ENCODE measurements at places on chromosomes 7 and 10.

DNA sequence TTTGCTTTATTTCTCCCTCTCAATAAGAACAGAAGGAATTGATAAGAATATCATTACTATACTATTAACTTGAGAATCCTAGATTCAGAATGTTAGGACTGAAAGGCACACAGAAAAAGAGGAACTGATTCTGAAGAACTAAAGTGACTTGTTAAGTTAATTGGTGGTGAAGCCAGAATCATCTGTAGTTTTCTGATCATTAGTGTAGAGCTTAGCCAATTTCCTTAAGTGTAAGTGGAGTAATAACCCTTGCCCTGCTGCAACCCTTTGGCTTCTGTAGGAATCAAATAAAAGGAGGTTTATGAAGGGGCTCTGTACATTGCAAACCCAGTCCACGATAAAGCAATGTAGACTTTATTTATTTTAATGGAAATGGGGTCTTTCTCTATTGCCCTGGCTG lies 1186.0 kb downstream of the SORCS3 start:
- no peak for DNase-seq

- no peak for DNase-seq
Measured at GRCh38 chr7:132430861-132431822, 145.1 kb downstream of the PLXNA4 start.

- DNase-seq = no peak
Measured at GRCh38 chr7:128200376-128200775, 40.7 kb upstream of the LEP start.

GRCh38 chr10:119343011-119343601 lies 135.7 kb downstream of the GRK5 start:
- DNase-seq = no peak

GRCh38 chr7:133784486-133785001 lies 342.6 kb upstream of the LRGUK start:
- no peak for DNase-seq

DNA sequence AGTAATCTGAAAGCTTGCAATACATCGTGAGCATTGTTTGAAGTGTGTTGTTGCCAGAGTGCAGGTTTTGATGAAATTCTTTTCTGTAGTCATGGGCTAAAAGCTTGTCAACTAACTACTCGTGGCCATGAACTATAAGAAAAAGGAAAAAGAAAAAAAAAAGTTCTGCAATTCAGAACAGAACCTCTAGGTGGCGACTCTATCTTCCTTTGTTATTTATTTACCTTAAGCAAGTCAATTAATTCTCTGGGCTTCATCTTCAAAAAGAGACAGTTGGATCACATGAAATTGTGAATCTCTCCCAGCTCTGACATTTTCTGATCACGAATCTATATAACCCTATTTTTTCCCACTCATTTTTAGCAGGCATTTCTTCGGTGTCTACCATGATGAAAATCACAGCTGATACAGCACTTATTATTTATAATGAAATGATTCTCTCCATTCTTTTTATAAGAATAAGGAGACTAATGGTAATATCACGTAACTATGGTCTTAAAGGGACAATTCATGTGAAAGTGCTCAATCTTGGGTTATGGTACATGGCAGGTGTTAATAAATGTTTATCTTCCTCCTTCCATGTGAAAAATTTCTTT lies 18.8 kb downstream of the TMEM196 start:
- DNase-seq = no peak

- no peak for DNase-seq
Measured at GRCh38 chr7:2494191-2495130, 18.3 kb upstream of the GRIFIN start.

DNA sequence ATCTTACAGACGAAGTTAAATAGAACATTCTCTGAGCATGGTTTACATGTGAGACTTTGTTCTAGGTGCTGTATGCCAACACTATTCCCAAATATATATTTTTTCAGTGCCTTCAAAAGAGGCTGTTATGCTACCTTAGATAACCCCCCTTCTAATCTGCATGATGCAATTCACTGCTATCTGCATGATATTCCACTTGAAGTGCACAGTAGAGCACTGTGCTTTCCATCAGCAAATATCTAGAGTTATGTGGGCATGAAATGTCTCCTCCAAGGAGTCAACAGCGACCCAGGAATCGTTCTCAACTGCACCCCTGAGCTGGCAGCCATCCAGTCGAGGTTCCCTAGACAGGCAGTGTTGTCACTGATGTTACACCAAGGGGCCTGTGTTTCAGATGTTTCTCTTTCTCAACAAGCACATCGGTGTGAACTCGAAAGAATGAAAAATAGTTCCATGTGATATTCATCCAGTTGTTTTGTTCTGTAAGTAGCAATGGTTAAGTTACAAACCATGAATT lies 88.3 kb downstream of the PDE1C start:
- no peak for DNase-seq

DNA sequence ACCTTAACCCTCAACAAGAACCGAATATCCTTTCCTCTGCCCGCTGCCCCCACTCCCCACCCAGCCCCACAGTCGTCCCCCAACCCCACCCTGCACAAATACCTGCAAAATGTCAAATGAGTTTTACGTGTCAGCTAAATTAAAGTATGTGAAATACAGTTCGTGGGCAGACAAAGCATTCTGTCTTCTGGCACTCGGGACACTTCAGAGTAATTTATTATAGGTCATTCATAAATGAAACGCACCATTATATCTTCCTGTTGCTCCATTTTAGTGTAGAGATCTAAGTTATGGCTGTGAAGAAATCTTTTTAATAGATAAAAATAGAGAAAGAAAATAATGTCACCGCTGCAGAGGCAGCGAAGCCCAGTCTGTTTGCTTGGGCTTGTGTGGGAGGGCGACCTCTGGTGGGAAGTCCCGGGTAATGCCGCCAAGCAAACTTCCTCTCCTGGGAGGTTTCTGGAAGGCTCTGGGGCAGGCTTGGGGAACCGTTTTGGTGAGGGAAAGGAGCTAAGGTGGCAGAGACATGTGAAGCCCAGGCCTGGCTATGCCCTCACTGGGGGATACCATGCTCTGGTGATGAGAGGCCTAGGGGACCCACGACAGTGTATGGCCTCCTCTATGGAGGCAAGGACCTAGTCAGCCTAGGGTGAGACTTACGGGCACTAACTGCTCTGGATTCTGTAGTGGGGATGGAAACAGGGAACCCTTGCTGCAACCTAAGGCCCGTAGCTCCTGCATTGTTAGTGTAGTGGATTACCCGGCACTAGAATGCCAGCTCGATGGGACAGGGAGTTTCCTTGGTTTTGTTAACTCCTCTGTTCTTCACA lies 604.9 kb downstream of the LRMDA start:
- DNase-seq = peak; percentile 62

- no peak for DNase-seq
Measured at GRCh38 chr7:121510302-121510701, 114.2 kb upstream of the FAM3C start.

DNA sequence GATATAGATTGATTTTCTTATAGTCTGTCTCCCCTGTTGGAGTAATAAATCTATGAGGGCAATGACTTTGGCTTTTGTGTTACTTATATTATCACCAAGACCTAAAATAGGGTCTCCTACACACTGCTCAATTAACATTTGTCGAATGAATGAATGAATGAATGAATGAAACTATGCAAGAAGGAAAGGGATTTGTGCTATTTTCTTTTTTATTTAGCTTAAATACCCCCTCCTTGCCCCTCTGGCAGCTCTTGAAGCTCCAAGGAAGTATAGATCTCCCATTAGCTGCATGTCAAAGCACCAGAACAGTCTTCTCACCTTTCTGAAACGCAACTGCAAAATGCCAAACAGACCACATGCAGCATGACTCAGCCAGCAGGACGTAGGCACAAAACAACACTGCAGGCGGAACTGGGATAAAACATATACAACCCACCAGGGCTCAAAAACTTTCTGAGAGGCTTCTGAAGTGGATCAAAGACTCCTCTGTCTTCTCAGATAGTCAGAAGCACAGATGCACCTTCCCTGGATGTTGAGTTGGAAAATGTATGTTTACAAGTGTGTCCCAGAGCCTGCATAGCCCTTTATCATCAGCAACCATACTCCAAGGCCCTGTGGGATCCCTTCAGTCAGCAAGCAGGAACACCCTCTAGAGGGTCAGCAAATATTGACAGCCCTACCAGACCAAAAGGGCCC lies 187.8 kb downstream of the NPSR1 start:
- no peak for DNase-seq

GRCh38 chr7:15330943-15331342 lies 230.9 kb downstream of the AGMO start:
- no peak for DNase-seq

DNA sequence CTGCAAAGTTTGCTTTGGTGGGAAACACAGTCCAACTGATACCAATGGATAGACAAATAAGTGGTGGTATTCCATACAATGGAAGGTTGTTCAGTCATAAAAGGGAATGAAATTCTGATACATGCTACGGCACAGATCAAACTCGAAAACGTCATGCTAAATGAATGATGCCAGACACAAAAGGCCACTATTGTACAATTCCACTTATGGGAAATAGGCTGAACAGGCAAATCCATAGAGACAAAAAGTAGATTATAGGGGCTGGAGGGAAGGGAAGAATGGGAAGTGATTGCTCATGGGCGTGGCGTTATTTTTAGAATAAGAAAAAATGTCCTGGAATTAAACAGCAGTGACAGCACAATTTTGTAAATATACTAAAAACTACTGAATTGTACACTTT lies 66.0 kb upstream of the FOXK1 start:
- no peak for DNase-seq

GRCh38 chr7:157930926-157931466 lies 594.2 kb downstream of the DNAJB6 start:
- DNase-seq = no peak

GRCh38 chr10:49429458-49429857 lies 33.6 kb upstream of the DRGX start:
- no peak for DNase-seq

- DNase-seq = peak; percentile 75
Measured at GRCh38 chr7:149090397-149091195, at the start of gene ZNF786. Gene ZNF786, minus strand, starts transcription at chr7:149090718. Its CDS starts 78 bp downstream, at chr7:149090640.

GRCh38 chr10:99207340-99207739 lies 28.3 kb downstream of the HPSE2 start:
- DNase-seq = no peak

DNA sequence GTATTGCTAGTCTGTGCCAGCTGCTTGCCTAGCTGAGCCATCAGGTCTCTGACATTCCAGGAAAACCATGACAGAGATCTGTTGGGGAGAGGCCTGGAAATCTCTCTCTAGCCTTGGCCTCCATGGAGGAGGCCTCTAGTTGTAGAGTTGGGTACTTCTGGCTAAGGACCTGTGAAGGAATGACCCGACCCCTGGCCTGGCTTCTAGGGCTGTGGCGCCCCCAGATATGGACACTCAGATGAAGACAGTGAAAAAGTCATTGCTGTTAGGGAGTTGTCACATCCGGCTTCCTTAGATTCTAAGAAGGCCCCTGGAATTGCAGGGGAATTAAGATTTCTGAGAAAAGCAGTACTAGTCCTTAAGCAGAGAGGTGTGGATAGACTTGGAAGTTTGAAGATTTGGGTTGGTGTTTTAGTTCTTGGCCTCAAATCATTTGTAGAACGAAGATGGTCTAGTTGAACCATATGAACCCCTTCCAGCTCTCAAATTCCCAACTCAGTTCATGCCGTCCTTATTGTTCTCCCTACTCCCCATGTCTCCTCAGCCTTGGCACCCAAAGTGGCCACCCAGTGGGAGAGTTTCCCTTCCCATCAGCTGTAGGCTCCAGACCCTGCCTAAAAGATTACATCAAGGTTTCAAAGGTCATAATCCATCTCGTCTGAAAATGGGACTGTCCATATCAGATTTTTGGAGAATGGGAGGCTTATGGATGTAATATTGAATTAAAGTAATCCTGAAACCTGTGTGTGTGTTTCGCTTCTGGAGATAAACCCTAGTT lies 7.0 kb downstream of the HHEX start:
- no peak for DNase-seq

DNA sequence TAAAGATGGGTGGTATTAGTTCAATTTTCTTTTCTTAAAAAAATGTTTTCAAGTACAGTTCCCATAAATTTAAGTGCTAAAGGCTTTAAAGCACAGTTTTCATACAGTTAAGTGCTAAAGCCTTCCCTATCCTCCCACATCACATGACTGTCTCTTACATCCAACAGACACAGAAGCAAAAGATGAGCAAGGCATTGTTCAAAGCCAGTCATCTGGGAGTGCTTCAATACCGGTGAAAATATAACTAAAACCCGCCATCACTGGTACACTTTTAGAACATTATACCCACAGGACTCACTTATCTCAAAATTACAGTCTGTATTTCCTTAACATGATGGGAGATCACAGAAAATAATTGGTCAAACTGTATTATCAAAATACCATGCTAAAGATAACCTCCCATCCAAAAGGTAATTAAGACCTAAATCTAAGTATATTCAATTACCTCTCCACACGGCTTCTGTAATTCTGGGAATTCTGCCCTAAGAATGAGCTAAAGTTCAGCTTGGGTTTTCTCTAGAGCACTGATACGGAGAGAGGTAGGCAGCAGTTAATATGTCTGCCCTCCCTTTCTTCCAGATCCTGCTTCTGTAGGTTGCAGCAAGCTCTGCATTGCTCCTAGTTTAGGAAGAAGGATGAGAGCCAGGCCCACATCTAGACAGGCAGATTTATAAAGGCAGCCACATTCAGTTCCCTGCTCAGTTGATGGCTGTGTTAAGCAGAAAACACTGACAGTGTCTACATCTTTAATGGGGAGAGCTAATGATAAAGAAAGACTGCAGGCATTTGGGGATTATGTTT lies 474.8 kb upstream of the PFKP start:
- DNase-seq = no peak

- no peak for DNase-seq
Measured at GRCh38 chr10:327889-328852, 192.9 kb downstream of the ZMYND11 start.

- no peak for DNase-seq
Measured at GRCh38 chr10:22552888-22553378, 161.4 kb downstream of the PIP4K2A start.

DNA sequence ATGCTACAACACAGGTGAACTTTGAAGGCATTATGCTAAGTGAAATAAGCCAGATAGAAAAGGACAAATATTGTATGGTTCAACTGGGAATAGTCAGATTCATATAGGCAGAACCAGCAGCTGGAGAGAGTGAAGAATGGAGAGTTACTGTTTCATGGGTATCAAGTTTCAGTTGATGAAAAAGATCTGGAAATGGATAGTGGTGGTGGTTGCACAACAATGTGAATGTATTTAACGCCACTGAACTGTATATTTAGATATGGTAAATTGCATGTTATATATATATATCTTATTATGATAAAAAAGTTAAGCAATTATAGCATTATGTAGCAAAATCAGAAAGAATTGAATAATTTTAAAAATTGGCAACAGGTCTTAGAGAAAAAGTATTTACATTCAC lies 3.9 kb downstream of the LMBR1 start:
- no peak for DNase-seq

DNA sequence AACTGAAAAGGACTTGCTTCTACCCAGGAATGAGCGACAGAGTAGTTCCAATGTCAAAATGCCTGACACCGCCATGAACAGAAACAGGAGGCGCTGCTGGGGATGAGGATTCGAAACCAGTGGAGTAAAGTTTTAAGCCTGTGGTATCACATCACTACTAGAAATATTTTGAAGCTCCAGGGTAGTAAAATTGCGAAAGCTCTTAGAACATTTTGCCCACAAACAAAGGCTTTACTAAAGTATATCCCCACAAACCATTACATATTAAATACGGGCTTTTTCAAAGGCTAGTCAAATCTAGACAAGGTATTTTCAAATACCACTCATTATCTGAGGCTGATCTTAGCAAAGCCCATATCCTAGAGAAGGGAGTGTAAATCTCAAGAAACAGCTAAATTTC lies 2.4 kb downstream of the PRDX3 start:
- DNase-seq = no peak

- no peak for DNase-seq
Measured at GRCh38 chr7:74115326-74115725, 31.7 kb downstream of the LIMK1 start.

- DNase-seq = no peak
Measured at GRCh38 chr10:74558897-74559296, 267.5 kb upstream of the KAT6B start.

GRCh38 chr10:69415049-69415448 lies 1.7 kb downstream of the TACR2 start:
- DNase-seq = no peak

All from anterior cingulate cortex (tissue), 58 donors.